ENCODE measurements at places on chromosomes 12 and 14. TPM values are rescaled to one million over a fixed set of nuclear protein-coding genes. Genes with fewer than 3 reads are reported as not detected.

Gene PTPRQ
- total RNA-seq = not detected

Gene AEBP2
- total RNA-seq = 32.4 TPM

Gene ASPG
- total RNA-seq = not detected

Gene TEX52
- total RNA-seq = not detected

Gene KERA
- total RNA-seq = not detected

Gene LIN7A
- not detected for total RNA-seq

Gene CIPC
- 5.6 TPM for total RNA-seq

Gene JDP2
- 2.8 TPM for total RNA-seq

All from activated naive CD4-positive, alpha-beta T cell treated with anti-CD3 and anti-CD28 coated beads for 36 hours (primary cell).